ENCODE measurements at places on chromosomes 5 and 9. TPM values are rescaled to one million over a fixed set of nuclear protein-coding genes. Genes with fewer than 3 reads are reported as not detected.

Gene FOXD4L6
- not detected for total RNA-seq

DNA sequence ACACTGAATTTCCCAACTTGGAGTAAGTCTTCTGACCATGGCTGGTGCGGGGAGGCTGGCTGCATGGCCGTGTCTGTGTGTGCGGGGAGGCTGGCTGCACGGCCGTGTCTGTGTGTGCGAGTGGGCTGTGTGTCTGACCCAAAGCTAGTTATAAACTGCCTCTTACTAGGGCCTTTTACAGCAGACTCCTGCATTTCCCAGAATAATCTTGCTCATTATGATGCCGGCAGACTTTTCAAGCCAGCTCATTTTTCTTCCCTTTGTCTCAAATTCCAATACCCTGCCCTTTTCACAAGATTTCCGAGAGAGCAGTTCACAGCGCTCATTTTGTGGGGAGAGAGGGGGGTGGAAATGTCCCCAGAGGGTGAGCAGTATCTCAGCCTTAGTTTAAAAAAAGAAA is 470.7 kb upstream of the BRINP1 start:
- DNase-seq, result no peak

Gene ZFYVE16
- total RNA-seq, result 25.3 TPM

Gene PCDHGA2
- 0.66 TPM for total RNA-seq

- no peak for DNase-seq
Observed at GRCh38 chr5:120552638-120553037, 88.5 kb downstream of the PRR16 start.

All from WTC11 (cell line).